Cerebellar nuclear complex (tissue), 1 donor: ENCODE measurements at places on chromosomes 3 and 15.

GRCh38 chr15:98923171-98923570, 84.4 kb downstream of the PGPEP1L start:
- DNase-seq: no peak

- no peak for DNase-seq
Observed at GRCh38 chr15:58498821-58499580, 67.2 kb downstream of the LIPC start.

- DNase-seq: no peak
Observed at GRCh38 chr15:85689729-85690128, 105.0 kb downstream of the KLHL25 start.

DNA sequence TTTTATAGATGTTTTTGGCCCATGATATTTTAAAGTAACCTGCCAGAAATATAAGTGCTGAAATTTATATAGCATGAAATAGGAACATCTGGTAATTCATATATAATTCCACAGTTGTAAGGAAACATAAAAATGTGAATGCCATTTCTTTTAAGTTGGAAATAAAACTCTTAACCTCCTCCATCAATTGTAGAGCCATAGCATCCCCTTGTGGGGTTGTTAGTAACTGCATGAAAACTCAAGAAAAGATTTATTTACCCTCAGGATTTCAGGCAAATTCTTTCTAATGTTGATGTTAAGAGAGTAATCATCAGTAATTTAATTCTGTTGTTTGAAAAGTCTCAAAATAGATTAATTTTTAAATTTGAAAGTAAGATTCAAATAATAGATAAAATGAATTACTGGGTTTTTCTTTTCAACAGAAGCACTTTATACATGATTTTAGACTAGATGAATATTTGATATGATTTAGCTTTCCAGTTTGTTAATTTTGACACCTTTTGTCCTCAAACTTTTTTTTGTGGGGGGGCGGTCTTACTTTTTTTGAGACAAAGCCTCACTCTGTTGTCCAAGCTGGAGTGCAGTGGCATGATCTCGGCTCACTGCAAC, 74.7 kb downstream of the RASA2 start:
- DNase-seq: no peak

- DNase-seq: no peak
Observed at GRCh38 chr3:140308535-140308934, 369.3 kb upstream of the TRIM42 start.

- DNase-seq: no peak
Observed at GRCh38 chr3:16423298-16423697, 90.2 kb downstream of the RFTN1 start.

DNA sequence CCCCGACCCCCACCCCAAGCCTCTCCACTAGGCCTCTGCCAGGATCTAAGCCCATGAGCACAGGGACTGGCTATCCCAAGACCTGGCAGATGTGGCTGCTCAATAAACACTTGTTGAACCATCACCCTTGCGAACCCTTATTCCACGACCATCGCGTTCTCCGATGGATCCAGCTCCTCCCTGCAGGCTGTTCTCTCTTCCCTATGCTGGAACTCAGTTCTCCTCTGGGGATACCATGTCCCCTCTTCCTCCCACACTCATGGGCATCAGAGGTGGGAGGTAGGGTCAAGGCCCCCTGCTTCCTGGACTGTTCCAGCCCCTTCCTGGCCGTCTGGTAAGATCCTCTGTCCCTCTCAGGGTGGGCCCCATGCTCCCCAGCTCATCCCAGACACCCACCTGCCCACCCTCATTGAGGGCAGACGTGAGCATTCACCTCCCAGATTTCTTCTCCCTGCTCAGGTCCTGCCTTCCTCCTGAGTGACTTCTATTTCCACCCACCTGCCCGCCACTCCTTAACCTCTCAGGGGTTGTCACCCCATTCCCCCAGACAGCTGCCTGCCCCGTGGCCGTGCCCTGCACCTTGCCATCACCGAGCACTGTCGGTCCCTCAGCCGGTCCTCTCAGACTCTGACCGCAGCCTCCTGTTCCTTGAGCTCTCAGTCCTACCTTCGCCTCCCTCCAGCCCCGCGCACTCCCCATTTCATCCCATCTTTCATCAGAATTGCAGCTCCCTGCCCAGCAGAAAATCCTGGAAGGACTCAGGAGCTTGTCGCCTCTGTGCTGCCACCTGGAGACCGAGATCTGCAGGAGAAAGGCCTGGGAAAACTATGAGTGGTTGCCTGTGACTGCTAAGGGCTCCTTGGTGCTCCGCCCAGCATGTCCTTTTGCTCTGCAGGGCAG, 42.0 kb downstream of the PML start:
- no peak for DNase-seq

DNA sequence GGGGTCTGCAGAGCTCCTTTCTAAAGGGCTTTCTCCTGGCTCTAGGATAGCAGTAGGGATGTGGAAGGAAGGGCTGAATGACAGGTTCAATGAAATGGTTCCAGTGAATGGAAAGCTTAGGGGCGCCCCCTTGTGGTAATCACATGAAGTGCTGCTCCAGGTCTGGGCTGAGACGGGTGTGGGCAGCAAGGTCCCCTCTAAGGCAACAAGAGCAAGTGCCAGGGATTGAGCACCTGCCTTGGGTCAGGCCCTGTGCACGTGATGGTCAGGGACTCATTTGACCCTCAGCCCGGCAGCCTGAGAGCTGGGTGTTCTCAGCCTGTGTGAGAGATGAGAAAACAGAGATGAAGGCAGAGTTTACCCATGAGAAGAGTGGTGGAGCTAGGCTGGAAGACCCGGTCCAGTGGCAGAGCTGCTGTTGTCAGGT, 12.1 kb upstream of the CX3CR1 start:
- no peak for DNase-seq

DNA sequence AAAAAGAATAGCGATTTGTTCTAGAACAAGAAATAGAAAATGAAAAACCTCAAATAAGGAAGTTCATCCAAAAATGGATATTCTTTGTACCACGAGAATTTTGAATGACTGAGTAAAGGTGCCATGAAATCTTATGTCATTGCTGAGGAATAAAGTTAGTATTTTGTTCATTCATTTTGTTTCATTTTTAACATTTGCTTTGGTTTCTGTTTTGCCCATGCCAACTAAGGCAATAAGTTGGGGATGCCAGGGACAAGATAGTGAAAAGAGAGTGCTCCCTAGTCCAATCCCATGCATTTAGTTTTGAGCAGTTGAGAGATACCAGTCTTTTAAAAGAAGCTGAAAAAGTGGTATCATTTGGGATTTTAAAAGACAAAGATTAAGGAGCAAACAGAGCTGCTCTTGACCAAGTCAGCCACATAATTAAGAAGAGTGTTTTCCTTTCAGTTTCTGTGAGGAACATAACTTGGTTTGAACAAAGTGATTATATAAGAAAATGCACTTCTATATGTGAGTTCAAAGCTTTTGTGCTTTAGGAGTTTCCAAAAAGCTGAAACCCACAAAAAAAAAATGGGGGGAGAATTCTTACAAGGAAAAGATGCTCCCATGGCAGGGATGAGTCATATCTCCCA, 201.4 kb downstream of the PLOD2 start:
- DNase-seq: no peak

DNA sequence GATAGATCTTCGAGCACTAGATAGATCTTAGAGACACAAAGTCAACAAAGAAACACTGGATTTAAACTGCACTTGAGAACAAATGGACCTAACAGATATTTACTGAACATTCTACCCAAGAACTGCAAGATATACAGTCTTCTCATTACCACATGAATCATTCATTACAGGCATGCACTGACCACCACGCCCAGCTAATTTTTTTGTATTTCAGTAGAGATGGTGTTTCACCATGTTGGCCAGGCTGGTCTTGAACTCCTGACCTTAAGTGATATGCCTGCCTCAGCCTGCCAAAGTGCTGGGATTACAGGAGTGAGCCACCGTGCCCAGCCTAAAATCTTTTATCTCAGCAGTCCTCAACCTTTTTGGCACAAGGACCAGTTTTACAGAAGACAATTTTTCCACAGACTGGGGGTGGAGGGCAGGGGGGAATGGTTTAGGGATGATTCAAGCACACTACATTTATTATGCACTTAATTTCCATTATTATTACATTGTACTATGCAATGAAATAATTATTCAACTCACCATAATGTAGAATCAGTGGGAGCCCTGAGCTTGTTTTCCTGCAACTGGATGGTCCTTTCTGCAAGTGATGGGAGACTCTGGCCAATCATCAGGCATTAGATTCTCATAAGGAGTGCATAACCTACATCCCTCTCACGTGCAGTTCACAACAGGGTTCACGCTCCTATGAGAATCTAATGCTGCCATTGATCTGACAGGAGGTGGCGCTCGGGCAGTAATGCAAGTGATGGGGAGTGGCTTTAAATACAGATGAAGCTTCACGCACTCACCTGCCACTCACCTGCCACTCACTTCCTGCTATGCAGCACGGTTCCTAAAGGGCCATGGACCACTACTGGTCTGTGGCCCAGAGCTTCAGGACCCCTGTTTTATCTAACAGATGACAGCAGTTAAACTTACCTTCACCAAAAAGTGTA, 21.7 kb downstream of the CSNK1G1 start:
- DNase-seq: no peak

DNA sequence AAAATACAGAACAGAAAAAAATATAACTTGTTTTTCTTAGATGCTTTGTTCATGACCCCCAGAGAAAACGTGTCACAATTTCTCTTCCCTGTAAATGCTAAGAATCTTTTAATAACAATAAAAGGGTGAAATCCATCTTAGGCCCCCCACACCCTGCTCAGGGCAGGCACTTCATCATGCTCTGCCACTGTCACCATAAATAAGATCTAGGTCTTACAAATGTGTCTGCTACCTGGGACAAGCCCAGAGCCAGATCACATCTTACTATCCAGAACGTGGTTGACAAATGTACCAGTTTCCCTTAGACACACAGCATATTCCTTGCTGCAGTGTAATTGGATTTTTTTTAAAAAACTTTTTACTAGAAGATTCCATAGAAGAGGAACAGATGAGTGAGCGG, 795.4 kb downstream of the AGBL1 start:
- no peak for DNase-seq

DNA sequence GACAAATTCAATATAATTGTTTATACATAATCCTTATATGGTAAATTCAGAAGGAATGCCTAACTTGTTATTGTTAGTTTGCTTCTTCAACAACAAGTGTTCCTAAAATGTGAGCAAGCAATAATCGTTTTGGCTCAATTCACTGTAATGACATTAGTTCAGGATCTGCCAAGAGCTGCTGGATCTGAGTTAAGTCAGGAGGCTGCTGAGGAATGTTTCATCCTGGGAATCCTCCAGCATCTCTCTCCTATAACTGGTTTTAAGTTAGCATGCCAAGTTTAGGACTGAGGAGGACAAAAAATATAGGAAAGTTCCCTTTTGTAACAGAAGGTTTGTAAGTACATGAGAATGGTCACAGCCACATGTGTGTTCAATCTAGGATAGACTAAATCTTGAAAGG, 4.9 kb upstream of the GTF2A2 start:
- DNase-seq: no peak

- no peak for DNase-seq
Observed at GRCh38 chr3:42148086-42148848, 57.1 kb downstream of the TRAK1 start.

DNA sequence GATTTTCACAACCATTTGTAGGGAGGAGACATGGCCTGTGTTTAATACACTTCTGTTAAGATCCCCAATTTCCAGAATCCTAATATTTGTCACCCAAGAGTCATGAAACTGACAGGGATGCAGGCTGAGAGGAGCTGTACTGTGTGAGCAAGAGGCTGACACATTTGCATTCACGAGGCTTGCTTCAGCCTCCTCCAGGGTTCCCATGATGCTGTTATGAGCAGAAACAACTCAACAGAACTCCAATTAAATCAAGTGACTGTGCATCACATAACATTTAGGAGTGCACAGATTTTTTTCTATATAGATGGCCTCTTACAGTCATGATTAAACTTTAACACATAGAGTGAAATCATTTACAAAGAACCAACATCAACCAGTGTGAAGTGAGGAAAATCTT, 292.3 kb upstream of the STT3B start:
- DNase-seq: no peak

DNA sequence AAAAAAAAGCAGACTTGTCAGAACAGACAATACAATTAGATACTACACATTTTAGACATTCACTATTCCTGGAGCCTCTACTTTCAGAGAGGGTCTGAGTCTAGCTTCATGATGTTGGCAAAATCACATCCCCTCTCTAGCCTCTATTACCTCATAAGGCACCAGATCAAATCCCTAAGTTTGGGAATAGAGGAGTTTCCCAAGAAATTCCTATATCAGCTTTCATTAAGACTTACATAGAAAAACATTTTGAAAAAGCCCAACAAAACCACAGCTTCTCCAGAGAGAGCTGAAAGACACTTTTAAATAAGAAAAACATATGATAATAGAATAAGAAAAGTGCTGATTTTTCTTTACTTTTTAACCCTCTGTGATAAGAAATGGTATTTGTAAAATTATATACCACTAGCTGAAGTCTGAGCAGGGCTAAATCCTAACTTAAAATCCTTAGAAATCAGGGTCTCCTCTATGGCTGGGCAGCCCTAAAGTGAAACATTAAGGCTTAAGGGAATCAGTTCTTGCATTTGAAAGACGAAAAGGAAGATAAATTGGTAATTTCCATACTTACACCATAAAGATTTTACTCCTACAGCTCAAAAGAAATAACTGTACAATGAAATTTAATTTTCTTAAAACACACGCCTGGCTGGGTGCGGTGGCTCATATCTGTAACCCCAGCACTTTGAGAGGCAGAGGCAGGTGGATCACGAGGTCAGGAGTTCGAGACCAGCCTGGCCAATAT, 4.3 kb downstream of the TBC1D2B start:
- no peak for DNase-seq

DNA sequence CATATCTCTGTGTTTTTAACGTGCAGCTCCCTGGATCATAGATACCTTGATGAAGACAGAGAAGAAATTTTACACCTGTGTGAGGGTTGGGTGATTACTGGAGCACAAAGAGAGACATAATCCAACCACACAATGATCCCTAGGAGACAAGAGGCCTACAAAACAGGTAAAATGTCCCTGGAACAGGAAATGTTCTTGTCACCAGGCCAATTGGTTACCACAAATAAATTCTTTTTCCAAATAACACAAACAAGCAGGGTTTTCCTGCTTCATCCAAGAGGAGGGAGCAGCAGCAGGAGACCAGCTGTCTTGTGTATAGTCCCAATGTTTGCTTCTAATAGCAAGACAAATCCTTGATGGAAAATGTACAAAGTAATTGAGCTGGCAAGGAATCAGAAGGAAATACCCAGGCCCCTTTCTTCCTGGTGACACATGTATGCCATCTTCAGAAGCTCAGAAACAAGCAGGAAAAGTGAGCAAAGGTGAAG, 1.4 kb downstream of the MGLL start:
- peak; percentile 21 for DNase-seq
